Aortic smooth muscle cell (primary cell): ENCODE measurements at places on chromosomes 11 and 22. TPM values are rescaled to one million over a fixed set of nuclear protein-coding genes. Genes with fewer than 3 reads are reported as not detected.

SCGB1A1 gene
- not detected in 2 replicates for total RNA-seq

OR8D4 gene
- 0.06 TPM in 1 of 2 replicates, not detected in the other for total RNA-seq

TPCN2 gene
- total RNA-seq, result 10.0 and 10.9 TPM in 2 replicates

UBQLN3 gene
- 0.06 and 0.13 TPM in 2 replicates for total RNA-seq

CTSF gene
- total RNA-seq, result 8.1 and 8.6 TPM in 2 replicates

YPEL1 gene
- total RNA-seq, result 1.3 and 1.4 TPM in 2 replicates

PRG3 gene
- not detected in 2 replicates for total RNA-seq

RPS13 gene
- 807 and 870 TPM in 2 replicates for total RNA-seq

GNAZ gene
- 1.8 and 2.8 TPM in 2 replicates for total RNA-seq

SLC25A1 gene
- 82.3 and 100 TPM in 2 replicates for total RNA-seq

LTO1 gene
- 22.4 and 24.4 TPM in 2 replicates for total RNA-seq

DPAGT1 gene
- 8.8 and 11.8 TPM in 2 replicates for total RNA-seq

PTPRJ gene
- total RNA-seq, result 6.9 and 9.8 TPM in 2 replicates

PIH1D2 gene
- 1.3 and 2.4 TPM in 2 replicates for total RNA-seq

OR51B2 gene
- total RNA-seq, result 0.12 TPM in 1 of 2 replicates, not detected in the other

OR6A2 gene
- 0.13 and 0.19 TPM in 2 replicates for total RNA-seq

OSBP2 gene
- total RNA-seq, result 2.2 and 2.9 TPM in 2 replicates

ACR gene
- not detected in 2 replicates for total RNA-seq

ALKBH8 gene
- total RNA-seq, result 5.8 and 6.2 TPM in 2 replicates

DEAF1 gene
- total RNA-seq, result 31.4 and 31.7 TPM in 2 replicates

GGT5 gene
- 9.7 and 17.3 TPM in 2 replicates for total RNA-seq

OR5P2 gene
- not detected in 2 replicates for total RNA-seq

RASSF10 gene
- total RNA-seq, result not detected in 2 replicates

PNPLA5 gene
- not detected in 2 replicates for total RNA-seq

IGLL1 gene
- total RNA-seq, result not detected in 2 replicates

KCNQ1 gene
- total RNA-seq, result not detected in 2 replicates

MGAT3 gene
- 0.06 and 0.40 TPM in 2 replicates for total RNA-seq

UCP3 gene
- 0.26 and 0.44 TPM in 2 replicates for total RNA-seq

CARD16 gene
- total RNA-seq, result 15.3 and 17.0 TPM in 2 replicates

OR4A16 gene
- not detected in 2 replicates for total RNA-seq

MRE11 gene
- total RNA-seq, result 10.6 and 10.7 TPM in 2 replicates

FOLH1 gene
- total RNA-seq, result 0.13 and 0.62 TPM in 2 replicates

TEX54 gene
- total RNA-seq, result not detected in 2 replicates

TUT1 gene
- 5.4 and 6.4 TPM in 2 replicates for total RNA-seq

SLC25A45 gene
- total RNA-seq, result 2.1 and 2.2 TPM in 2 replicates

C11orf21 gene
- not detected in 2 replicates for total RNA-seq

DNAJB7 gene
- total RNA-seq, result not detected in 2 replicates

PTGDR2 gene
- 0.06 TPM in 1 of 2 replicates, not detected in the other for total RNA-seq

NXPE1 gene
- total RNA-seq, result not detected in 2 replicates

ALDH3B2 gene
- not detected in 2 replicates for total RNA-seq

TPST2 gene
- 18.9 and 23.4 TPM in 2 replicates for total RNA-seq

APOC3 gene
- not detected in 2 replicates for total RNA-seq

TMEM151A gene
- 0.13 and 0.25 TPM in 2 replicates for total RNA-seq

USH1C gene
- total RNA-seq, result not detected in 2 replicates

LSP1 gene
- 6.7 and 18.2 TPM in 2 replicates for total RNA-seq

CD81 gene
- 254 and 442 TPM in 2 replicates for total RNA-seq

EML3 gene
- total RNA-seq, result 20.9 and 25.7 TPM in 2 replicates

SHISA8 gene
- total RNA-seq, result not detected in 2 replicates

SMC1B gene
- total RNA-seq, result 0.13 TPM in 1 of 2 replicates, not detected in the other
